ENCODE measurements at places on chromosomes 12 and 14.

DNA sequence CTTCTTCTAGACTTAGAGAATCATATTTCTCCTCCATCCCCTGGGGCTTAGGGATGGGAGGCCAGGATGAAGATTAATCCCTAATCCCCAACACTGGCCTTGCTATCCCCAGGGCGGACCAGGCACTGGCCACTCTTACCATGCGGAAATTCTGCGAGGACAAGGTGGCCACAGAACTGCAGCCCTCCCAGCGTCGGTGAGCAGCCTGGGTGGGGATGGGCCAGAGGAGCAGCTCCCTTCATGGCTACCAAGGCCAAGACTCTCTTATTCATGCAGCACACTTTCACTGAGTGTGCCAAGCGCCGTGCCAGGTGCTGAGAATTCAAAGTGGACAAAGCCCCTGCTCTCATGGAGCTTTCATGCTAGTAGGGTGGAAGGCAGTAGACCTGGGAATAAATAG is 7.0 kb downstream of the TNS2 start:
- DNase-seq = no peak

GRCh38 chr12:122067966-122068365 is 10.6 kb upstream of the MLXIP start:
- DNase-seq = no peak

- DNase-seq = no peak
Observed at GRCh38 chr12:5588176-5588575, 156.3 kb downstream of the NTF3 start.

GRCh38 chr12:6824901-6825381 is 3.3 kb upstream of the P3H3 start:
- no peak for DNase-seq
